Stimulated activated CD4-positive, alpha-beta T cell treated with anti-CD3 and anti-CD28 coated beads, Interleukin-1b, Interleukin-23, amount 100 ng/mL, for 1 hour (primary cell): ENCODE measurements at places on chromosomes 4 and X.

DNA sequence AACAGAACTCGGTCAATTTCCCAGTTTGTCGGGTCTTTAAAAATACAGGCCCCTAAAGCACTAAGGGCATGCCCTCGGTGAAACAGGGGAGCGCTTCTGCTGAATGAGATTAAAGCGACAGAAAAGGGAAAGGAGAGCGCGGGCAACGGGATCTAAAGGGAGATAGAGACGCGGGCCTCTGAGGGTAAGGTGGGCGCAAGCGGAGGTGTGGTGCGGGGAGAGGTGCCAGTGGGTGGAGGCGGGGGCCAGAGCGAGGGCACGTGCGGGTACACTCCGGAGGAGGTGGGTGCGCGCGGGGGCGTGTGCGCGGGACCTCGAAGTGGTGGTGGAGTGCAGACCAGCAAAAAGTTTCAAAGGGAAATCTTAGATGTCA lies 787 bp upstream of the TET2 start:
- DNase-seq: no peak

DNA sequence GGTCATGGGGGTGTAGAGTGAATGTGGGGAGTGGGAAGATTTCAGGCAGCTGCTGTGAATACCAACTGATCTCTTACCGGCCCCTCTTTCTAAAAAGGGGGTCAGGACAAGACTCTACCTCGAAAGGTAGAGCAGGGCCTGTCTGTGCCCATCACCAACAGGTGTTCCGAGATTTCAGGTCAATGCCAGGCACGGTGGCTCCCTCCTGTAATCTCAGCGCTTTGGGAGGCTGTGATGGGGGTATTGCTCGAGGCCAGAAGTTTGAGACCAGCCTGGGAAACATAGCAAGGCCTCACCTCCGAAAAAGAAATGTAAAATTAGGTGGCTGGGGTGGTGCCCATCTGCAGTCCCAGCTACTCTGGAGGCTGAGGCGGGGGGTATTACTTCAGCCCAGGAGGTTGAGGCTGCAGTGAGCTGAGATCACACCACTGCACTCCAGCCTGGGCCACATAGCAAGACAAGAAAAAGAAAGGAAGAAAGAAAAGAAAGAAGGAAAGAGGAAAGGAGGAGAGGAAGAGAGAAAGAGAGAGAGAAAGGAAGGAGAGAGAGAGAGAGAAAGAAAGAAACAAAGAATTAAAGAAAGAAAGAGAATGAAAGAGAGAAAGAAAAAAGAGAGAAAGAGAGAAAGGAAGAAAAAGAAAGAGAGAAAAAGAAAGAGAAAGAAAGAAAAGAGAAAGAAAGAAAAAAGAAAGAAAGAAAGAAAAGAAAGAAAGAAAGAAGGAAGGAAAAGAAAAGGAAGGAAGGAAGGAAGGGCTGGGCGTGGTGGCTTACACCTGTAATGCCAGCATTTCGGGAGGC lies 50.1 kb downstream of the CRLF2 start:
- no peak for DNase-seq

- no peak for DNase-seq
These were observed 10.9 kb upstream of the NALF2 start for GRCh38 chrX:69493193-69493592.

DNA sequence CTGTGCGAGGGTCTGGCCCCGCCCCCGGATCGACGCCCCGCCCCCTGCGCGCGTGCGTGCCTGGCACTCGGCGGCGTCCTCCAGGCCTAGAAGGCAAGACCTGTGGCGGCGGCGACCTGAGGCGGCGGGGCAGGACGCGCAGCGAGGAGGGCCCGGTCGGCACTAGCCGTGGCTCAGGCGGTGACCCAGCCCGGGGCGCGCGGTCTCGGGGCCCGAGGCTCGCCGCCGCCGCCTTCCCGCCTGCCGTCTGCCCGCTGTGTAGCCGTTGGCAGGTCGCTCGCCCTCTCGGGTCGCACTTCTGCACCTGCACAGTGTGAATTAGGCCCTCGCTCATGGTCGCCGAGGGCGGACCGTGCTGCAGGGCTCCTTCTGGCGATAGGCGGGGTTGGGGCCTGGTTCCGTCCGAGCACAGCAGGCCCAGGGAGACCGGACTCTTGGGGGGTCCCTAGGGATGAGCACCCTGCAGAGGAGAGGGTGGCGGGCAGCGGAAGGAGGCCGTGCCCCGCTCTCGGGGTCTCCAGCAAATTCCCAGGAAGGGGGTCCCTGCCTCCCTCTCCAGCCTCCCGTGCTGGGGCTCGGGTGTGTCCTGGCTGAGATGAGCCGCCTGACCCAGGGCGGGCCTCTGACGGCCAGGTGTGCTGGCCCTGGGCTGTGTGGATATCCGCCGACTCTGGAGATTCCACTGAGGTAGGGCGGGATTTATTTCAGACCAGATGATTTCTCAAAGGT lies 557 bp upstream of the FAM53A start:
- DNase-seq: peak; percentile 97

GRCh38 chr4:140158365-140159030 lies 4.5 kb upstream of the MAML3 start:
- DNase-seq: no peak

DNA sequence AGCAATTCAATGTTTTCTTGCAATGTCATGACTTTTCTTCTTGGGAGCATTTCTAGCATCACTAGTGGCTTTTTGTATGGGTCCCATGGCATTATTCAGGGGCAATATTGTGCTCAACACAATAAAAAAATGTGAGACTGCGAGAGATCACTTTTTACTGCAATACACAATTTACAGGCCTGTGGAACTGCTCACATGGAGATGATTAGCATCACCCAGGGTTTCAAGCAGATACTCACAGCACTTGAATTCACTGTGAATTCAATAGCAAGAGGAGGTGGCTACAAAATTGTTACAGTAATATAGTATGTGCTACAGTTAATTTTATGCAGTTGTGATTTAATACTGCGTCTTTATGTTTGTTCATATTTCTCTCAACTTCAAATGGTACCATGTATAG lies 50.4 kb downstream of the TBC1D19 start:
- no peak for DNase-seq

DNA sequence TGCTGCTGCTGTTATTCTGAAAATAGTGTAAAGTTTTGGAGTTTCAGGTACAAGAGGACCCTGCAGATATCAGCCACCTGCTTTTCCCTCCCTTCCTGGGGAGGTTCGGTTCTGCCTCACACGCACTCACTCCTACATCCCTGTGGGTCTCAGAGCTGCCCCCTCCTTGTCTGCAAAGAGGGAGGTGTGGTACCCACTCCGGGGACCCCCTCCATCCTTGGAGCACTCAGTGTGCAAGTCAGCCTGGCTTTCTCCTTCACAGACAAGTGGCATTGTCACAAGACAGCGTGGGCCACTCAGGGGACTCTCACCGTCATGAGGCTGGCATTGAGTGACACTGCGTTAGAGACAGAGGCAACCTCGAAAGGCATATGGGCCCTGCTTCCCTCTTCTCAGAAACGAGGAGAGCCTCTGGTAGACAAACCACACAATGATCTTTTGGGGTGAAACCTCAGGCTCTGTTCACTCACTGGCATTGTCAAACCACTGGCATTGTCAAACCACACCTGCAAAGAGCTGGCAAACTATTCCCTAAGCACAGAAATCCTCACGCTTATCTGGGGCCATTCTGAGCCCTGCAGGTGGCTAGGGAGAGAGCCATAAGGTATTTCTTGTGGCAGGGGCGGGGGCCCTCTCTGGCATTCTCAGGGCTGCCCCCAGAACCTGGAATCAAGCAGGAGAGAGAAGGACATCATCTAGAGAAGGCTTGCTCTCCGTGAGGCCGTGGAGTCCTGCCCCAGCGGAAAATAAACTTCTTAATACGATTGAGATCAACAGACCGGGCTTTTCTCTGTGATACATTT lies 285.0 kb downstream of the SHOX start:
- DNase-seq: no peak

- DNase-seq: no peak
These were observed 2139.0 kb downstream of the ARAP2 start for GRCh38 chr4:34105311-34105710.

DNA sequence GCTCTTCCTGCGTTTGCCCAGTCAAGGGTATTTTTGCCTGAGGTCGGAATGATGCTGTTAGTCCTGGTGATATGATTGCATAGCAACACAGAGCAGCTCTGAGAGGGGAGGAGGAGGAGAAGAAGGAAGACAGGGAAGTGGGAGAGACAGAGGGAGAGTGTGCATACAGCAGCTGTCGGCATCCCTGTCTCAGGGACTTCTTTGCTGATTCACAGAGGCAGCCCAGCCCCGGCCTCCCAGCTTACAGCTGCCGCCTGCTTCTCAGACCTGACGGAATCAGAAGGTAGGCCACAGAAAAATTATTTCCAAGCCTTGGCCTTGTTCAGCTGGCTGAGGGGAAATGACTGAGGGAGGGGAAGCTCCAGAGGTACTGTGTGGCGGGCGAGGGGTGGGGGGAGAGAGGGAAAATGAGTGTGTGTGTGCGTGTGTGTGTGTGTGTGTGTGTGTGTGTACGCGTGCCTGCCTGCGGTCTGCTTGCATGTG lies 319 bp downstream of the DRP2 start:
- DNase-seq: no peak

GRCh38 chr4:86582410-86582809 lies 11.7 kb upstream of the PTPN13 start:
- no peak for DNase-seq

DNA sequence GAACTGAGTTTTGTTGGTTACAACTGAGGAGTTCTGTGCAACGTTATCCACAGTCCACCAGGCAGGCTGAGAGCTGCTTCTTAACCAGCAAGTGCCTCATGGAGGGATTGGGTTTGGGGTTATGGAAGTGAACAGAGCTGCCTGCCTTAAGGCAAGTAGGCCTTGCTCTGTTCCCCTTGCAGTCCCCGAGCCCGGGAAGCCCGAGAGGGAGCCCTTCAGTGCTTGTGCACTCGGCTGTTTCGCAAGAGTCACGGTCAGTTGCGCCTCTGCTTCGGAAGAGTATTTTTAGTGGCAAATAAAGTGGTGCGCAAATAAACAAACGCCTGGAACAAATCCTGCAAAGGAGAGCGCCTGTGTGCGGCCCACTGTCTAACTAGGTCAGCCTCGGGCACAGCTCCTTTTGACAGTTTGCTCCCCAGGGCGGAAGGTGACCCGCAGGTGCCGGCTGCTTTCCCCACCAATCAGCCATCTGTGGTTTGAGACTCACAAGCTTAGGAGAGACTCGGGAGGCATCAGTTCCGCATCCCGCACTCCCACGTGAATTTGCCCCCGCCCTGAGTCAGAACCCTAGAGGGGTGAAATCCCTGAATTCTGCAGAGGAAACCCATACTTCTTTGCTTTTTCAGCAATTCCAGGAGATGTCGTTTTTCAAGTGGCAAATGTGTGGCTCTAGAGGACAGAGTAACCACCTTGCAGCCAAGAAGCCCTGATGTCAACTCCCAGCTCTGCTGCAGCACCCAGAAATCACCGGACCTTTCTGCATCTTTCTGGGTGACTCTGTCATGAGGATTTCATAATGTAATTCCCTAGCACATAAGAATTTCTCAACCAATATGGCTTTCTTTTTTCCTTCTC lies 56.8 kb downstream of the LGI2 start:
- DNase-seq: no peak

- no peak for DNase-seq
These were observed 68.4 kb downstream of the RHOH start for GRCh38 chr4:40264995-40265909.

- DNase-seq: no peak
These were observed 382.9 kb downstream of the INPP4B start for GRCh38 chr4:142463206-142463605.

DNA sequence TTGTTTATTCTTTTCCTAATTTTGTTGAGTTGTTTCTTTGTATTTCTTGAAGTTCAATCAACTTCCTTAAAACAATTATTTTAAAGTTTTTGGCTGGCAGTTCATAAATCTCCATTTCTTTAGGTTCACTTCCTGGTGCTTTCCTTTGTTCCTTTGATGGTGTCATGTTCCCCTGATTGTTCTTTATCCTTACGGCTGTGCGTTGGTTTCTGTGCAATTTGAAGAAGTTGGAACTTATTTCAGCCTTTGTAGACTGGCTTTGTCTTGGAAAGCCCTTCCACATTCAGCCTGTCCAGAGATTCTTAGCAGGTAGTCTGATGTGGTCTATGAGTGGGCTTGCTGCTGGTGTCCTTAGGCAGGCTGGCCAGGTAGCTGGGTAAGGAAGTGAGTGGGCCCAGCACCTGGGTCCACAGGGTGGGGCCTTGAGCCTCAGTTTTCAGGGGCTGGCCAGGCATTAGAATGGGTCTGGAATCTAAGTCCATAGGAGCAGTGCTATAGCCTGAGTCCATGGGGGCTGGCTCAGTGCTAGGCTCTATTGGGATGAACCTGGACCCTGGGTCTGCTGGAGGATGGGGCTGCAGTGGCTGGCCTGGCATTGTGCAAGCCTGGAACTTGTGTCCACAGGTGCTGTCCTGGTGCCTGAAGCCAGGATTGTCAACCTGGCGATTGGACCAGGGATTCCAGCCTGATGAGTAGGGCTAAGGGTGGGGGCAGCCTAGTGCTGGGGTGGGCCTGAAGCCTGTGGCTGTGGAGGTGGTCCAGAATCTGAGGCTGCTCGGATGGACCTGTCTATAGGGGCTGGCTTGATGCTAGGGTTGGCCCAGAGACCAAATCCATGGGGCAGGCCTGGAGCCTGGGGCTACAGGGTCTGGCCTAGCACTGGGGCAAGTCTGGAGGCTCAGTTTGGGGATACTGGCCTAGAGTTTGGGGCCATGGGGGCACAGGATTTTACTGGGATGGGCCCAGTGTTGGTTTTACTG lies 152.4 kb downstream of the STAG2 start:
- DNase-seq: no peak

GRCh38 chr4:84325625-84326024 lies 173.5 kb downstream of the NKX6-1 start:
- no peak for DNase-seq

DNA sequence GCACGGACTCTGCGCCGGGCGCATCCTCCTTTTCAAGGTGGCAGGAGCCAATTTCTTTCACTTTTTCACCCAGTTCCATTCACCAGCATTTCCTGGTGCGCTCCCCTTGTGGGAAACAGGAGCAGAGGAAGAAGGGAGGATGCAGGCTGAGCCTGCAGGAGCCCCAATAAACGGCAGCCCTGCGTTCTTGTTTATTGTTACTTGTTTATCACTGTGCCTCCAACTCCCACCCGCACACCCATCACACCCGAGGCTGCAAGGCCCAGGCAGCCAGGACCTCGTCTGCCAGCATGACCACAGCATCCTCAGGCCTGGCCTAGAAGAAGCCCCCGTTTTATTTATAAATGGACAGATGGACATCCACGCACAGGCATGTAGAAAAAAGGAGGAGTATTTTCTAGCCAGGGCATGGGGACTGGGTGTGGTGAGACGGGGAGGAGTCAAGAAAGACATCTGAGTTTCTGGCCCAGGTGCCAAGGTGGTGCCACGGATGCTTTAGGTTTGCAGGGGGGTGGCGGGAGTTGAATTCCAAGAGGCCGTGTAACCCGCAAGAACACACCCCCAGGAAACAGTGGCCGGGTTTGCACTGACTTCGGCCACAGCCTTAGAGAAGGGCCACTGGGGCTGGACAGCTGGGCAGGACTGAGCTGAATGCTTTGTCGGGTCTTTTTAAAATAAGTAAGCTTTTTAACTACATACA lies 51.7 kb downstream of the JAKMIP1 start:
- DNase-seq: no peak

DNA sequence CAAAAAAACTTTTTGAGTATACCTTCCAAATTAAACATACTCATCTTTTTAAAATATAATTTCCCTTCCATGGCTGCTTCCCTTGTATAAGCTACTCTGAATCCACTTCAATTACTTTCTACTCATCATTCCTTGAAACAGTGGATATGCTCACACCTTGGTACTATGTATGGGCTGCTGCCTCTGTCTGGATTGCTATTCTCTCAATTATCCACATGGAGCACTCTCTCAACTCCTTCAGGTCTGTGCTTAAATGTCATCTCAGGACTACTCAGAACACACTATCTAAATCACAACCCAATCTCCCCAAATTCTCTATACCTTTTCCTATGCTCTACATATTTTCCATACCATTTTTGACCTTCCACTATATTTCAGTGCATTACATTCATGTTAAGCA lies 898.9 kb upstream of the EPHA5 start:
- no peak for DNase-seq
